HFFc6 (cell line): ENCODE measurements at places on chromosomes 6 and 20. TPM values are rescaled to one million over a fixed set of nuclear protein-coding genes. Genes with fewer than 3 reads are reported as not detected.

The RIMS1 gene
- total RNA-seq: 2.0 to 2.3 TPM (median 2.1 TPM) in 3 replicates

The TRIM10 gene
- not detected in 3 replicates for total RNA-seq

The FAXC gene
- total RNA-seq: 1.6 and 1.9 TPM in 2 replicates

The HRH3 gene
- total RNA-seq: not detected in 3 replicates

The NHLRC1 gene
- 0.99 and 1.7 TPM in 2 replicates for total RNA-seq

The SLC17A9 gene
- total RNA-seq: 33.0 to 40.5 TPM (median 38.7 TPM) in 3 replicates

The CCDC170 gene
- total RNA-seq: 0.09 to 0.37 TPM (median 0.18 TPM) in 3 replicates
